ENCODE measurements at places on chromosomes 7 and 10. TPM values are rescaled to one million over a fixed set of nuclear protein-coding genes. Genes with fewer than 3 reads are reported as not detected.

DNA sequence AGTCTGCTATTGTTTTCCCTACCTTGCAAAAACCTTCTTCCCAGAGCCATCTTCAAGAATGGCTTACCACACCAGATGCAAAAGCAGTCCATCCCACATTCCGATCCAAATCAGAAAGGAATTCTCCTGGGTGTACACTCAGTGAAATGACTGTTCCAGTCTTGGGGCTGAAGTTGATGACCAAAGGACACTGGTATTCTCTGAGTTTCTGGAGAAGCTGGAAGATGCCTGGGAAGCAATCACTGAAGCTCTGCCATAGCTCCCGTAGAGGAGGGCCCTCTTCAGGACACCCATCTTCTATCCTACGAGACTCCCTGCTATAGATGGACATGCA lies 155.7 kb downstream of the LCOR start:
- no peak for DNase-seq

Gene PON3
- not detected for total RNA-seq

Gene METTL27
- not detected for total RNA-seq

Gene SMURF1
- total RNA-seq = 44.8 TPM

Gene CPA2
- total RNA-seq = not detected

Gene PDK4
- not detected for total RNA-seq

DNA sequence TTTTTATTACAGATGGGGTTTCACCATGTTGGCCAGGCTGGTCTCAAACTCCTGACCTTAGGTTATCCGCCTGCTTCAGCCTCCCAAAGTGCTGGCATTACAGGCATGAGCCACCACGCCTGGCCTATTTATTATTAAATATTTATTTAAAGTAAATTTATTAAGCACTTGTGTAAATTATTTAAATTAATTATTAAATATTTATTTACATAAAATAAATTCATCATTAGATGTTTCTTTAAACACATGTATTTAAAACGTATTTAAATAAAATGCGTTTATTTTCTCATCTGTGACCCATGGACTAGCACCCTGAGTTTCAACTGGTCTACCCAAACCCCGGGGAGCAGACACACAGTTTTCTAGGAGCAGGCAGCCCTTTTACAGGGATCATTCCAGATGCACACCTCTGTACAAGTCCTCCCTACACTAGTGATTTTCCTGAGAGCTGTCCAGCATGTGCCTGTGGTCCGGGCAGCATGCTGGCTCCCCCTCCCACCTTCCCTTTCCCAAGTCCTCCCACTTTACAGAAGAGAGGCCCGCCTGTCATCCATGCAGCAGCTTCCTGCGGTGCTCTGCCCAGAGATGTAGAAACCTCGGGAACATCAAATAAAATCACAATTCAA lies 89.2 kb upstream of the ATP6V0A4 start:
- DNase-seq = no peak

Measured in CD8-positive, alpha-beta T cell (primary cell).